ENCODE measurements at places on chromosomes 2 and 18.

DNA sequence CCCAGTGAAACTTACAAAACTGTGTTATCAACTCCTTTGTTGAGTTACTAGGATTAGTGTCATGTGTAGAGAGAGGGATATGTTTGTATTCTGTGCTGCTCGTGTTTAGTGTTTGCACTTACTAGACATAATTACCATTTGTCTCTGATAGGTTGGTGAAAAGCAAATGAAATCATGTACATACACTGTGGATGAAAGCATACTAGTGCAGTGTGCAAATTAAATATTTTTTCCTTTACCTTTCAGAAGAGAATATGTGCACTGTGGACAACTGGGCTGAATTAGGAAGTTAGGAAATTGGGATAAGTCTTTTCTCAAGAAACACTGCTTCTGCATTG lies 1.2 kb downstream of the KIAA1328 start:
- DNase-seq, result no peak

DNA sequence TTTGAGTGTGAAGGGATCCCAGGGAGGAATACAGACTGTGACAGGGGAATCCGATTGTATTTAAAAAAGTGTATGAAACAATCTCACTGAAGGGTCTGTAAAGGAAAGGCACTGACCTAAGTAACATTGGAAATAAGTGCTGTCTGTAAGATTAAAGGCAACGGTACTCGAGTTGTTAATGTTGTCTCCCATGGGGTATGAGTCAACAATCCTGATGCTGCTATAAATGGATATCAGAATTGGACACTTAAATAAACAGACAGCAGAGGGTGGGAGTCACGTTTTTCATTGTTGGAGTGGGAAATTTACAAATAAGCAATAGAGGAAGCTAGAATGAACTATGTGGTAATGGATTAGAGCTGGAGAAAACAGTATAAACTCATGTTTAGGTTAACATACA lies 452.4 kb upstream of the RGPD4 start:
- no peak for DNase-seq

GRCh38 chr2:54834721-54835120 lies 111.3 kb downstream of the EML6 start:
- no peak for DNase-seq

DNA sequence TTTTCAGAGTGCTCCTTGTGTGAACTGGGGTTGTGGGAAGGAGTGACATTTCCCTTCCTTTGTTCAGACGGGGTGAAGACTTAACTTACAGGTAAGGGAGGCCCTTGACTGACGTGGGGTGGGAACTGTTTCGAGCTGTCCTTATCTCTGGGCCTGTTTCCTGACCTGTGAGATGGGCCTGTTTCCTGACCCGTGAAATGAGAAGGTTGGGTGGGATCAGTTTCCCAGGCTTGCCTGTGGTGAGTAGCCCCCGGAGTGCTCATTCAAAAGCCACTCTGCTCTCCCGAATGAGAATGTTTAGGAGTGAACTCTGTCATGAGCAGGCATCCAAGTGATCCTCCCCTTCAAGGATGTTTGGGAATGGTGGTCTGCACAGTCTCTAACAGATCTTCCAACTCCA lies 4.1 kb upstream of the LYPD6B start:
- DNase-seq, result no peak

DNA sequence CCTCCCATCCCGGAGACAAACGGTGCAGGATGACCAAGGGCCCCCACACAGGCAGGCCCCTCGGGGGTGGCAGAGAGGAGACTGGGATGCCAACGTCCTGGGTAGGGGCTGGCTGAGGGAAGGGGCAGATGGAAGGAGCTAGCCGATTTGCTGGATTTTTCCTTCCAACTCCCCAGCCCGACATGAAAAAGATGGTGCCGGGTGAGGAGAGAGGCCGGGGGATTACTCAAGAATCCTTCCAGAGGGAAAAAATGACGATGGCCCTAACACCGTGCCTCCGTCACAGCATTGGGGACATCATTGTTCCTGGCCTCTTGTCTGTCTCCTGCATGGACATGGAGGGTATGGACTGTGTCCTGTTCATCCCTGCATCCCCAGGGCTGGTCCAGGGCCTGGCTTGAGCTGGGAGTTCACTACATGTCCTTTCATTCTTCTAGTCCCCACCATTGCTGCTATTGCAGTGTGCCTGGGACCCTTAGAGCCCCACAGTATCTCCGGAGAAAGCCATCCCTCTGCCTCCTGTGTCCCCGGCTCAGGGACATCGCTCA lies 217.7 kb downstream of the TNS1 start:
- DNase-seq, result no peak

GRCh38 chr2:8576525-8577167 lies 105.2 kb upstream of the ID2 start:
- DNase-seq, result no peak

DNA sequence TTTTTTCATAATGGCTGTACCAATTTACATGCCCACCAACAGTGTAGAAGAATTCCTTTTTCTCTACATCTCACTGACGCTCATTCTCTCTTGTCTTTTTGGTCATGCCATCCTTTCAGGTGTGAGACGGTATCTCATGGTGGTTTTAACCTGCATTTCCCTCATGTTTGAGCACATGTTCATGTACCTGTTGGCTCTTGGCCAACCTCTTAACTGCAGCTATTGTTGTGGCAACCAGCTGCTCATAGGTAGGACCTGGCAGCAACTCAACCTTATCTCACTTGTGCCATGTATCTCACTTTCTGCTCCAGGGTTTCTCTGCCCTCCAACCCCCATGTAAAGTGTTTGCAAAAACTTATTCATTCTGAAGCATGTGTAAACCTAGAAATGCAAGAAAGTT lies 167.5 kb downstream of the UPP2 start:
- peak; percentile 90 for DNase-seq

GRCh38 chr2:238053191-238053776 lies 7.5 kb upstream of the SCLY start:
- no peak for DNase-seq

- DNase-seq, result no peak
Measured at GRCh38 chr2:221816566-221816965, 244.5 kb upstream of the EPHA4 start.

DNA sequence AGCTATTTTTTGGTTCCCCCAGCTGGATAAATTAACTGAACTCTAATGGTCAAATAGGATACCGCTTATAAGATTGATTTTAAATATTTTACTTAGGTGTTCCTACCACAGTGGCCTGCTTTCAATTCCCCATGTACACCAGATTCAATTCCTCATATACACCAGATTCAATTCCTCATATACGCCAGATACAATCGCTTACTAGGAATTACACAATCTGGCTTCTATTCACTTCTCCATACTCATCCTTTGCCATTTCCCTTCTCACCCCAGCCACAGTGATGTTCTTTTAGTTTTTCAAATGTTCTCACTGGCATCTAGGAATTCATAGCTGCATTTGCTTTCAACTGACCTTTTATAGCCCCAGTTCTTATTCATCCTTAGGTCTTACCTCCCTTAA lies 66.5 kb downstream of the SLC40A1 start:
- DNase-seq, result no peak

DNA sequence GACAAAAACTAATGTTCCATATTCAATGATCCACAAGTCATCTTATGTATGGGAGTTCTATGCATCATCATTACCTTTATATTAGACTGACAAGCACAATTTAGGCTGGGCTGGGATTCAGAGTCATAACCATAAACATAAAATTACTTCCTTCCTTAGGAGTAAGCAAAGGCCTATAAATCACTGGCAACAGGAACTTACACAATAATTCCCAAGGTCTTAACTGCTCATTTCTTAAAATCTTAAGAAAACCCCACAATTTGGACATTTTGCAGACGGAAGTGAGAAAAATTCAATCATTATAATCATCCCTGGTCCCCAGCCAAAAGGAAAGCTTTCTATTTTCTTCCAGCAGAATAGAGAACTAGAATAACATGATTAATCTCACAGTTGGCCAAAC lies 232.3 kb downstream of the DYM start:
- DNase-seq, result no peak

GRCh38 chr2:214450118-214450894 lies 39.5 kb downstream of the VWC2L start:
- DNase-seq, result no peak

GRCh38 chr2:20484810-20485611 lies 38.1 kb downstream of the RHOB start:
- no peak for DNase-seq

DNA sequence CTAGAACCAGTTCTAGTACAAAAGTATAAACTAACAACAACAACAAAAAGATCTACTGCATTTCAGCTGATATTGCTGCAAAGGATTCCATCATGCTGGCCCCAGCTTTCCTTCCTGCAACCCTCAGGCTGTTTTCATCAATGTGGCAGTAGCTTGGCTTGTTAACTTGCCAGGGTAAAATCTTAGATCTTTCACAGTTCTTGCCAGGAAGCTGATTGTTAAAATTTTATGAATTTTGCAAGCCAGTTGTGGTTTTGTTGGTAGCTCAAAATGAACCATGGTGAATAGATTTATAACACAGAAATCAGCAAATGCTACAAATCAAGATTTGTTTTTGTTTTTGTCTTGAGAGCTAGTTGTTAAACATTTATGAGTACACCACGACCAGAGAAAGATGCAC lies 19.3 kb downstream of the CCDC178 start:
- DNase-seq, result no peak

- no peak for DNase-seq
Measured at GRCh38 chr2:64319896-64320295, 134.1 kb upstream of the LGALSL start.

DNA sequence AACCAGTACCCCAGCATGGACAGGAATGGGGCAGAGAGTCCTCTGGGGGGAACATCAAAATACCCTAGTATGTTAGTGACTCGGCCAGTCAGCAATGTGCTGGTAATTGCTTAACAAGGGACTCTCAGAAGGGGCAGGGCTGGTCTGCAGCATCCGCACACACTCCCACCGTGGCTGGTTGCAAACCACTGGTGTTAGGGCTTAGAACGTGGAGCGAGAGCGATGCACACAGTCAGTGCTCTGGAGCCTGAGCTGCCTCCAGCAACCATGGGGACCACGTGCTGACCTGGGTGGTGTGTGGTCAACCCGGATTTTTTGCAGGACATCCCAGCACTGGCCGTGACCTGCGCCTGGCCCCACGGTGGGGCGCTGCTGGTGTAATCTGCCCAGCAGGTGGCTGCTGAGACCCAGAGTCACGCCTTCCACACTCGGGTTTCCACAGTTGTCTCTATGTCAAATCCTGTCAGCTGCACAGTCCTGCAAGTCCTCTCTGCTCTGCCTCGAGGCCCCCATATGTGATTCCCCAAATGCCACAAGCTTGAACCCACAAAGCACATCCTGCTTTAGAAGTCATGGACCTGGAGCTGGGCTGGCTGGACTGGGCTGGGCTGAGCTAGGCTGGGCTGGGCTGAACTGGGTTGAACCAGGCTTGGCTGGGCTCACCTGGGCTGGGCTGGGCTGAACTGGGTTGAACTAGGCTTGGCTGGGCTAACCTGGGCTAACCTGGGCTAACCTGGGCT lies 50.6 kb upstream of the GPC1 start:
- DNase-seq, result no peak

GRCh38 chr2:158315803-158316414 lies 140.6 kb downstream of the CCDC148 start:
- DNase-seq, result no peak

GRCh38 chr2:235017441-235017840 lies 65.6 kb downstream of the SH3BP4 start:
- DNase-seq, result peak; percentile 52

GRCh38 chr2:64474636-64475035 lies 20.7 kb downstream of the LGALSL start:
- DNase-seq, result no peak

DNA sequence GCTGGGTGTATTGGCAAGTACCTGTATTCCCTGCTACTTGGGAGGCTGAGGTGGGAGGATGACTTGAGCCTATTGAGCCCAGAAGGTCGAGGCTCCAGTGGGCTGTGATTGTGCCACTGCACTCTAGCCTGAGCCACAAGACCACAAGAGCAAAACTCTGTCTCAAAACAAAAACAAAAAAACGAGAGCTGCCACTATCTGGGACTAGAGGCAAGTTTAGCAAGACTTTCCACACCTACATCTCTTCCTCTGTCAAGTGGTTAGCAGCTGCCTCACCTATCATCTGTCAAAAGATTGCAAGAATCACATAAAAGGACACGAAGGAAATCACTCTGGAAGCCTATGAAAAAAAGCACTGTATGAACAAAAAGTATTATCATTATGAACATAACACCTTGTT lies 55.2 kb upstream of the RIOK3 start:
- DNase-seq, result no peak

GRCh38 chr18:8162802-8163201 lies 446.4 kb upstream of the RAB12 start:
- DNase-seq, result no peak

GRCh38 chr2:241739651-241740050 lies 5.2 kb downstream of the D2HGDH start:
- DNase-seq, result no peak

DNA sequence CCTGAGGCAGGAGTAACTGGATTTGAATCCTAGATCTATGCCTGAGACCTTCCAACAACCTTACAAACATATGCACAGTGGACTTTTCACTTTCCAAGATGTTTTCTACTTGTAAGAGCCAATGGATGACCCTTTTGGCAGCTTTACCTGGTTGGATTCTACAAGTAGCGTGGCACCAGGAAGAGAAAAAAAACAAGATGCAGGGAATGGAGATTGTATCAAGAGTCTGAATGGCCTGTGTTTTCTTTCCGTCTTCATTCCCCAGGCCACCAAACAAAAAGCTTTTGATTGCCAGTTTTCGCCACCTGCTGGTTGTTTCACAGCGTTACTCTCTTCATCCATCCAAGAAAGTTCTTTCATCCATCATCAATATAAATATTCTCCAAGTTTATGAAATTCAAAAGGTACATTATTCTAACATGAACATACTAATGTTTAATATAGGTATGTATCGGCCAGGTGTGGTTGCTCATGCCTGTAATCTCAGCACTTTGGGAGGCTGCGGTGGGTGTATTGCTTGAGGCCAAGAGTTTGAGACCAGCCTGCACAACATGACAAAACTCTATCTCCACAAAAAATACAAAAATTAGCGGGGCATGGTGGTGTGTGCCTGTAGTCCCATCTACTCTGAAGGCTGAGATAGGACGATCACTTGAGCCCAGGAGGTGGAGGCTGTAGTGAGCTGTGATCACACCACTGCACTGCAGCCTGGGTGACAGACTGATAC lies 3.5 kb upstream of the BCL2 start:
- peak; percentile 66 for DNase-seq

GRCh38 chr18:32264401-32264800 lies 74.6 kb downstream of the MEP1B start:
- no peak for DNase-seq

GRCh38 chr2:156327835-156328695 lies 4.5 kb downstream of the NR4A2 start:
- no peak for DNase-seq

GRCh38 chr2:240369801-240370585 lies 65.5 kb upstream of the GPC1 start:
- no peak for DNase-seq

- no peak for DNase-seq
Measured at GRCh38 chr2:175815537-175815936, 186.5 kb downstream of the LNPK start.

- peak; percentile 49 for DNase-seq
Measured at GRCh38 chr2:54724560-54725342, 1.3 kb downstream of the EML6 start.

GRCh38 chr18:33577685-33578517 lies at the start of gene ASXL3:
Gene ASXL3 (plus strand): TSS chr18:33578219. CDS start chr18:33578632, 413 bp downstream.
- peak; percentile 73 for DNase-seq

Data from NCI-H2171 (cell line).